ENCODE measurements at places on chromosomes 4 and X.

DNA sequence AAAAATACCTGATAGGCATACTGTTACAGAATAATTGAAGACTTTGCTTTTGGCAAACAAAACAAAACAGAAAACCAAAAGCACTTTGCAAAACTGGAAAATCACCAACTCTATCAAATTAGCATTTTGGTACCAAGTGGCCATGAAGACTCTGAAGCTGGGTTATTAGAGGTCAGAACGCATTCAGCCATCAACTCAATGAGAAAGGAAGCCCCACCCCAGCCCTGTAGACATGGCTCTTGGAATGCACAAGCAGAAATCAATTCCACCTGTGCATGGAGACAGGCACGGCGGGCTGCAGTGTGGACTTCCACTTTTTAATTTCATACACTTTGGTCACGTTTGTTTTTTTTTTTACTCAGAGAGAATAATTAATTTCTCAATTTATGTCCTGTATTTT, 93.6 kb upstream of the DHX15 start:
- DNase-seq, result no peak

DNA sequence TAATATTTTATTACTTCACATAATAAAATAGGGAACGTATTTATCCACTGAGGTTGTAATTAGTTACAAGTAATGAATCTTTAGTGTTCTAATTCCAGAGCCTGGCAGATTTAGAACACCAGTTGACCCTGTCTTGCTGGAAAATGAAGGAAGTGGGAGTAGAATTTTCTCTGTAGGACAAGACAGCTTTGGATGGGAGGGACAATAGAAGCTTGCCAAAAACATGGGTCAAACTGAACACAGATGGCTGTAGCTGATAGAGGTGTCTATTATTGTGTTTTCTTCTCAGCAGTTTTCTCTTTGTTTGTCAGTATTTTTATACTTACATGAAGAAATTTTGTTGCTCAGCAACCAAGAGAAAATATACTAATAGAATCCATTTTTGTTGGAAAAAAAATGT, 20.2 kb downstream of the FAT4 start:
- DNase-seq, result no peak

DNA sequence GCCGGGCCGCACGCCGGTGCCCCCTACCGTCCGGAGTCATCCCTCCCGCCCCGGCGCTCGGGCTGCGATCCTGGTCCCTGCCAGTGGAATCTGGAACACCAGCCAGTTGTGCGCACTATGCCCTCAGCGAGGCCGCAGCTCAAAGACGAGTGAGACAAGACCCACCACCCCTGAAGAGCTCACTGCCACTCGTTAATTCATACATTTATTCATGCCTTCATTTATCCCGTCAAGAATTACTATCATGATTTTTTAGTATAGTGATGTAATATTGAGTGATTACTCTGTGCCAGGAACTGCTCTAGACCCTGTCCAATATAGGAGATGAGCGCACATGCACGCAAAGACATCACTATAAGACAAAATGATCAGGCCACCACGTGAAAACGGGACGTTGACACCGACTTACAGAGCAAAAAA, 247 bp upstream of the PPA2 start:
- peak; percentile 94 for DNase-seq

GRCh38 chr4:40577588-40578253, 51.9 kb downstream of the RBM47 start:
- no peak for DNase-seq

DNA sequence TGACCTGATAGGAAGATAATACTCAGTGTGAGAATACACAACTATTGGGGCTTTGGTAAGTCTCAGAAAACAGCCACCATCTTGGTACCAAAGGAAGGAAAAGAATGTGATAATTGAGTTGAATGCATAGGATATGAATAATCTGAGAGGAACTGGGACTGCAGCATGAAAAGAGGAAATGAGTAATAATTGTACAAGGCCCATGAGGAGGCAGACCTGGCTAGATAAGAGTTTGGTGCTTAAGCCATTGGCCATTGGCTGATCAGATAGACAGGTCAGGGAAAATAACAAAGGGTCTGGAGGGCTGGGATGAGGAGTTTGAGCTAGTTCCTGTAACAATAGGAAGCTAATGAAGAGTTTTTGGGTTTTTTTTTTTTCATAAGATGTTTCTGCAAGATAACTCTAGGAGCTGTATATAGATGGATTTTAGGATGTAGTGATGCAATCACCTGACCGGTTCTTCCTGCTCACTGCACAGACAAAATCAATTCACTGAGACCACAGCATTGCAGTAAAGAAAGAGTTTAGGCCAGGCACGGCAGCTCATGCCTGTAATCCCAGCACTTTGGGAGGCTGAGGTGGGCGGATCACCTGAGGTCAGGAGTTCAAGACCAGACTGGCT, 5.3 kb upstream of the TRMT2B start:
- no peak for DNase-seq

DNA sequence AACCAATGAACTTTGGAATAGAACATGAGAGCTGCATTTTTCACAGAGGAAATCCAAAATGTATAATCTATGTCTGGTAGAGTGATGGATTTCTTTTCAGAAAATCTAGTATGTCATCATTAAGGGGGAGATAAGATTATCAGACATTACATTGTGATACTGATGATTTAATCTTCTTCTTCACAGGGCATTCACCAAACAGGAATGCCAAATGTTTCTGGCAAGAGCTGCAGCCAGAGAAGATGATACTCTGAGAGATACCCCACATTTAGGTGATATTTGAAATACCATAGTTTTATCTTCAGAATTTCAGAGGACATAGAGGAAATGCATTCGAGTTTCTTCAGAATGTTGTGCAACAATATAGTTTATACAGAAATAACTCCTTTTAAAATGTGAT, 1523.7 kb upstream of the ADGRL3 start:
- DNase-seq, result no peak

DNA sequence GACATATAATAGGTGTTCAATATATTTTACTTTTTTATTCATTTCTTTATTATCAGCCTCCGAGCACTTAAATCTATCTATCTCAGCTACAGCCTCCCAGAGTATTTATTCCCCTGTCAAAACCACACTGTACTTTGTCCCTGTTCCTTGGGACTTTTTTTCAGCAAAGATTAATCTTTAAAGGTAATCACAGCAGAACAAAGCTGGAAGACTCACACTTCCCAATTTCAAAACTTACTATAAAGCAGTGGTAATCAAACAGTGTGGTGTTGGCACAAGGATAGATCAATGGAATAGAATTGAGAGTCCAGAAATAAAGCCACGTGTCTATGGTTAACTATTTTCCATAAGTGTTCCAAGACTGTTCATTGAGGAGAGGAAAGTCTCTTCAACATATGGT, 59.7 kb downstream of the KLHL13 start:
- DNase-seq, result no peak

DNA sequence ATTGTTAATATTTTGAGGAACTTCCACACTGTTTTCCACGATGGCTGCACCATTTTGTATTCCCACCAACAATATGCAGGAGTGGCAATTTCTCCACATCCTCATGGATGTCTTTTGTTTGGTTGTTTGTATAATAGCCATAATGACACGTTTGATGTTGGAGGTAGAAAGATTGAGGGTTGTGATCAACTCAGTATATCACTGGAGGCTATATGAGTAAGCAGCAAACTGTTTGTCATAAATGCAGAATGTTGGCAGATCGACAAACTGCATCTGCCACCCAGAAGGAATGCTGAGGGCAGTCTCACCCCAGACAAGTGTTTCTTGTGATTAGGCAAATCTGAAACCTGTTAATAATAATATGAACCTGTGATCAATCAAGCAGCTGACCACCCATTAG, 243.9 kb upstream of the WDFY3 start:
- DNase-seq, result no peak
